ENCODE measurements at places on chromosomes 6 and 20.

- no peak for DNase-seq
These were observed 198.1 kb downstream of the MYLK4 start for GRCh38 chr6:2552526-2553154.

GRCh38 chr6:85362652-85363310 is 87.1 kb upstream of the NT5E start:
- no peak for DNase-seq

DNA sequence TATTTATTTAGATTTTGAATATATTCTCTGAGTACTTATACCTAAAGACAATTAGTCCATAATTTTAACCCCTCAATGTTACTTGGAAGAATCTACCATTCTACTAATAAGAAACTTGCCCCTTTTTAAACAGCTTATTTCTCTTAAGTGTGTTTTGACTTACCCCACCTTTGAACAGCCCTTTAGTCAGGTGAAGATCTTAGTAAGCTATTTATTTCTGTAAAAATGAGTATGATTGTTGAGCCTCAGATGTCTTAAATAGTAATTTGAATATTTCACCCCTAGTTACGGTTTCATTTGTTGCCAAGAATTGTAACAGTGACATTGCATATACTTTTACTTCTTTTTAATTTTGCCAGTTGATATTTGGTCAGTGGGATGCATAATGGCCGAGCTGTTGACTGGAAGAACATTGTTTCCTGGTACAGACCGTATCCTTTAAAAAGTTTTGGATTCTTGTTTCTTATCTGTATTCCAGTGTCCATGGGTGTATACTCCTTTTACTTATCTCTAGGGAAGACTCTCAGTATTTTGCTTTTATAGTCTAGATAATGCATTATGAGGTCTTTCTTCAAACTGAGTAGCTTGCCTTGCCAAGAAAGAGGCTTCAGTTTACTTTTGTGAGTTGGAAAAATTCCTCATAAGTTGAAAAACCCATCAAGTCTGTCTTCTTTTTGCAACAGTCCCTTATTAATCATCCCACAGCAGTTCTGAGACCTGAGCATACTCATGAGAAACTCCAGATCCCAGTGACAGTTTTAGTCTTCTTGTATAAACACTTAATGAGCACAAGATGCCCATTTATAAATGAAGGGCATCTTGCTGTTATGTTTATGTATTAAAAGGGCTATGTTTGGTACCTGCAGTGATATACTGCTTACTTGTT is 48.8 kb downstream of the MAPK14 start:
- no peak for DNase-seq

- no peak for DNase-seq
These were observed 2.5 kb downstream of the DEK start for GRCh38 chr6:18261877-18262276.

- DNase-seq, result no peak
These were observed 5.5 kb downstream of the MDGA1 start for GRCh38 chr6:37691904-37692806.

GRCh38 chr6:90105506-90106170 is 191.0 kb downstream of the BACH2 start:
- DNase-seq, result no peak

- DNase-seq, result no peak
These were observed 793.9 kb upstream of the EPHA7 start for GRCh38 chr6:94213226-94213625.

DNA sequence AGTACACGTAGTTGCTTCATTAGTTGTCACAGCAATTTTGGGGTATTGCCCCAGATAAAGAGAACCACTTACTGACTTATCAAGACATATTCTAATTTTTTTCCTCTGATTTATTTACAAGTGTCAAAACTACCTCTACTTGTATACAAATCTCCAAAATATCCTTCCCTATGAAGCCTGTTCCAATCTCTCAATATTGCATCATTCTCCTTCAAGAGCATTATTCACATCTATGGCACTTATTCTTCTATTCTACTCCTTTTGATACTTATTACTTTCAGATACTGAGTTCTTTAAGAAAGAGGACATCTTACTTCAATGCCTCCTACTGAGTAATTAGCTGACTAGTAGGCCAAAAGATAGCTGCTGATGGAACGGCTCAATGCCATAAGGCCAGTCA is 105.2 kb downstream of the SMLR1 start:
- no peak for DNase-seq

GRCh38 chr20:19096843-19097242 is 115.6 kb upstream of the SLC24A3 start:
- DNase-seq, result no peak
